ENCODE measurements at places on chromosomes 2 and 18. TPM values are rescaled to one million over a fixed set of nuclear protein-coding genes. Genes with fewer than 3 reads are reported as not detected.

GRCh38 chr18:38972571-38972970 lies 1407.0 kb upstream of the CELF4 start:
- no peak for DNase-seq

LRRTM4 gene
- 0.97 TPM for total RNA-seq

GRCh38 chr18:12057419-12058039 lies 36.1 kb upstream of the ANKRD62 start:
- DNase-seq = no peak

GRCh38 chr2:12704378-12704777 lies 12.4 kb upstream of the TRIB2 start:
- DNase-seq = no peak

- no peak for DNase-seq
These were observed 89.2 kb downstream of the LIPG start for GRCh38 chr18:49651033-49651432.

DNA sequence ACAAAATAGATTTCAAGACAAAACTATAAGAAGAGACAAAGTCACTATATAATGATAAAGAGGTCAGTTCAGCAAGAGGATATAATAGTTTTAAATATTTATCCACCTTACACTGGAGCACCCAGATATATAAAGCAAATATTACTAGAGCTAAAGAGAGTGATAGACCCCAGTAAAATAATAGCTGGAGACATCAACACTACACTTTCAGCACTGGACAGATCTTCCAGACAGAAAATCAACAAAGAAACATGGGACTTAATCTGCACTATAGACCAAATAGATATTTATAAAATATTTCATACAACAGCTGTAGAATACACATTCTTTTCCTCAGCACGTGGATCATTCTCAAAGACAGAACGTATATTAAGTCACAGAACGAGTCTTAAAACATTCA lies 86.6 kb downstream of the ATP8B1 start:
- no peak for DNase-seq

GRCh38 chr2:8870441-8870840 lies 33.0 kb upstream of the KIDINS220 start:
- no peak for DNase-seq

CXCR1 gene
- not detected for total RNA-seq

GRCh38 chr18:58638441-58638840 lies 9.6 kb upstream of the ALPK2 start:
- no peak for DNase-seq

DNA sequence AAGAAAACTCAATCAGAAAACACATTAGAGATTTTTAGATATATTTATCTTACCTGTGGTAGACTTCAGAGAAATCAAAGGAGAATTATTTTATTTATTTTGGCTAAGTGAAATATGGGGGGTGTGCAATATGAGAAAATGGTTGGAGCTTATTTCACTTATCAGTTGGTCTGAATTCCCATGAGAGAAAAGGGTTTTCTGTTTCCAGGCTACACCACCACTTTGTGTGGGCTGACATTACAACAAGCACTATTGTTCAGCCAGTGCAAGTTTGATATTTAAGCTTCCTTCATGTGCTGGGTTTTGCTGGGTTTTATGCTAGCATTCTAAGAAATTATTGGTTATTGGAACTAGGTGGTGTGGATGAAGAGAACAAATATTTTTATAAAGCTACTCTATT lies 33.5 kb downstream of the RMND5A start:
- DNase-seq = no peak

MCM6 gene
- total RNA-seq = 10.1 TPM

DNA sequence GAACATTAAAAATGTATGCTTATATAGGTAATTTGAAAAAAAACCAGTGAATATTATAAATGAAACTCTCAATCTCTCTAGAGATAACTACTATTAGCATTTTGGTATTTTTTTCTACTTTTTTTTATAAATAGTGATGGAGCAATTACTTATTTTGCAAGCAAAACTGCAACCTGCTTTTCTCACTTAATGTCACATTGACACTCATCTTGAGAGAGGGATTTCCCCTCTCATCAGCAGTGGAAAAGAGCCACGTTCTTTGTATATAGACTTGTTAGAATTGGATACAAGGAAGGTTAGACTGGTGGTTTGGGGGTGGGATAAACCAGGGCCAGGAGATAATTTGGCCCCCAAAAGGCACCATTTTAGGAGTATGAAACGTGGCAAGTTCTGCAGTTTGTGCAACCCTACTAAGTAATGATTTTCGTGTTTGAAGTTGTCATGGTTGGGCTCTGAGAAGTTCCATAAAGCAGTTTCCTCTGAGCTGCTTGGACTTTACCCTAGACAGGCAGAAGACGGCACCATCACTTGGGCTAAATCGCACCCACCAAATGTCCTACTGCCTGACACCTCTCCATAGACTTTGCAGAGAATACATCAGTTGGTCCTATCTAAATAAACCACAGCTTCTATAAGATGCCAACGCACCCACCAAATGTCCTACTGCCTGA lies 194.0 kb downstream of the ACTR3 start:
- DNase-seq = no peak

DNA sequence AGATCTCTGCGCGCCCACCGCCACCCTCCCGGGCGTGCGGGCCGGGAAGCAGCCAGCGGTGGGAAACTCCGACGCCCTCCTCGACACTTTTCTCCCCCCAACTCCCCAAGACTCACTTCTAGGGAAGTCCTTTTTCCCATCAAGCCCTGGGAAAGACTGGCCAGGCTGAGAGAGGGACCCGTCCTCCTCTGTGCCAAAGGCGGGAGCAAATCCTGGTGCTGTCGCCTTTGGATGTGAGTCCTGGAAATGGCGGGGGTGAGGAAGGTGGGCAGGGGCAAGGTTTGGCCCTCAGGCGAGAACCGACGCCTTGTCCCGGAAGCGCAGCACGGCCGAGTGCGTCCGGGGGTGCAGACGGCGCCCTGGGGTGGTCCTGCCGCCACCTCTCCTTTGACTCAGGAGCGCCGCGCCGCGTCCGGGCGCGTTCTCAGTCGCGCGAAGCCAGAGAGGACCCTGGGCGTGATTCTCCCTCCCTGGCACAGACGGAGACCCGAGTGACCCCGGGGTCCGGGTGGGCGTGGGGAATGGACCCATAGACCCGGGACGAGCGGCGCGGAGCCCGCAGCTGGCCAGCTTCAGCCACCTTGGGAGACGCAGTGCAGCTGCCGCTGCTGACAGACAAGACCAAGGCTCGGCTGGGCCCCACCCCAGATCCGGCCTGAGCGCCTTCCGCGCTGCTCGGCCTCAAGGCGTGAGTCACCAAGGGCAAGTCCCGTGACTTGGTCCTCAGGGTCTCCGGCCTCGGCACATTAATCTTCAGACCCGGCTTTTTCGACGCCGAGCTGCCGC lies 3.5 kb upstream of the LBX2 start:
- DNase-seq = peak; percentile 96

GRCh38 chr18:62833494-62833893 lies 118.2 kb downstream of the PHLPP1 start:
- no peak for DNase-seq

SPP2 gene
- total RNA-seq = not detected

DNA sequence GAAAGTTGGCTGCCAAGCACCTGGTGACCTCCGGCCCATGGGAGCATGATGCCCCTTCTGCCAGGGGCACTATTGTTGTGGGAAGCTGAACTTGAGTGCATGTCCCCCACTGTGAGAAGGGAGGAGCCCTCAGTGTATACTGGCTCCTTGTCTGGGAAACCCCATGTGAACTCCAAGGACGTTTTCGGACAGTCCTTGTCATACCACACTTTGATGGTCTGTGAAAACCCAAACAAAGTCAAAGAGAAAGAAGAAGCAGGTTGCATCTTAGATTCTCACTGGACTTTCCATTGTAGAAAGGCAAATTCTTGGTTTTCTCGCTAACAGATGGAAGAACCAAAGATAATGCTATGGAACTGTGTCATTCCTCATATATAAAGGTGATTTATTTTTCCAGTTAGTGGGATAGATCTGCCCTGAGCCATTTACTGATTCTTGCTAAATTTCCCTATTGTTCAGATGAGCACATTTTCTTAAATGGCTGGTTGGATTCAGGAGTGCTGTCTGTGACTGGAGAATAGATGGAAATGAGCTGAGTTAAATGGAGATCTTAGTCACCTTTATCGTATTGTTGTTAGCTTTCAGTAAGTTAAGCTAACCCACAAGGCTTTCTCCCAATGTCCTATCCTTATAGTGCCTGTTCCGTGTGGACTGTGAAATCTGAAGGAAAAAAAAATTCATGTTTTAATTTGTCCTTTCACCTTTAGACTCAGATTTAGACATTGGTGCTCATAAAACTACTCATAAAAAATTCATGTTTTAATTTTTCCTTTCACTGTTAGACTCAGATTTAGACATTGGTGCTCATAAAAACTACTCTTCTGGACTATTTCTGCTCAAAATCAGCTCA lies 166.6 kb downstream of the ACTR3 start:
- DNase-seq = peak; percentile 53

CNOT9 gene
- 33.8 TPM for total RNA-seq

ALPP gene
- not detected for total RNA-seq

- DNase-seq = no peak
These were observed 34.4 kb downstream of the MAIP1 start for GRCh38 chr2:199989822-199990221.

- no peak for DNase-seq
These were observed 66.3 kb upstream of the PSMD14 start for GRCh38 chr2:161241894-161242293.

DES gene
- 23,770 TPM for total RNA-seq

EVX2 gene
- total RNA-seq = not detected

DNA sequence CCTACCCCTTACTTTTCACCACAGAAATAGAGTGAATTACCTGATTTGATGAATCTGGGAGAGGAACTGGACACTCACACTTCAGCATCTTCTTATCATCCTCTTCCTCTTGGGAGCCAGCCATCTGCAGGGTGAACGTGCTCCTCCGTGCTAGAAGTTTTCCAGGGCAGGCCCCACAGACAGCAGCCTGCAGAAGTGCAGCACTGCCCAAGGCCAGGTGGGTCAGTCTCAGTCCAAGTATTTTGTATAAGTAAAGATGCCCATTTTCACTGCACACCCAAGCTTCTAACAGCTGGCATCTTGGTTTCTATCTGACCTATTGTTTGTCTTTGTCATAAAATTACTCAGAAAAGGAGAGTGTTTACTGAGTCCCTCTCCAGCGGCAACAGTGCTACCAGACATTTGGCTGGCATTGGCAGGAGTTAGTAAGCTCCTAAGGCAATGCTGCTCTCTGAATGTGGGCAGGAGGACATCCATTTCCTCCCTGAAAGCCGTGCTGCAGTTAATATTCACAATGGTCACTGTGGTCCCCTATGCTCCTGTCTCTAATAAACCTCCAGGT lies 222.6 kb upstream of the CTAGE1 start:
- DNase-seq = no peak

DNA sequence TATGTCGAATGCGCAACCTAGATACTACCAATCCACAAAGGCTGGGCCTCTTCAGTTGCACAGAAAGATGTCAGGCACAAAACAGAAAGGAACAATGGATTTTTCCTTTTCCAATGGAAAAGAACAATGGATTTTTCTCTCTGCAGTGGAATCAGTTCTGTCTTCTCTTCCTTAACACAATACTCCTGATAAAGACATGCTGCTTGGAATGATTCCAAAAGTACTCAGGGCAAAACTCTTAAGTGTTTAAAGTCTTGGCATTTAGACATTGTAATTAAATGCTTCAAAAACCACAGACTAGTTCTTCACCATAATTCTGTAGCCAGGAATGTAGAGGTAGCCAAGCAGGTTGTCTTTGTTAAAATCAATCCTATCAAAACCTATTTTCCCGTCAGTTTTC lies 46.7 kb upstream of the FLACC1 start:
- DNase-seq = no peak

DNA sequence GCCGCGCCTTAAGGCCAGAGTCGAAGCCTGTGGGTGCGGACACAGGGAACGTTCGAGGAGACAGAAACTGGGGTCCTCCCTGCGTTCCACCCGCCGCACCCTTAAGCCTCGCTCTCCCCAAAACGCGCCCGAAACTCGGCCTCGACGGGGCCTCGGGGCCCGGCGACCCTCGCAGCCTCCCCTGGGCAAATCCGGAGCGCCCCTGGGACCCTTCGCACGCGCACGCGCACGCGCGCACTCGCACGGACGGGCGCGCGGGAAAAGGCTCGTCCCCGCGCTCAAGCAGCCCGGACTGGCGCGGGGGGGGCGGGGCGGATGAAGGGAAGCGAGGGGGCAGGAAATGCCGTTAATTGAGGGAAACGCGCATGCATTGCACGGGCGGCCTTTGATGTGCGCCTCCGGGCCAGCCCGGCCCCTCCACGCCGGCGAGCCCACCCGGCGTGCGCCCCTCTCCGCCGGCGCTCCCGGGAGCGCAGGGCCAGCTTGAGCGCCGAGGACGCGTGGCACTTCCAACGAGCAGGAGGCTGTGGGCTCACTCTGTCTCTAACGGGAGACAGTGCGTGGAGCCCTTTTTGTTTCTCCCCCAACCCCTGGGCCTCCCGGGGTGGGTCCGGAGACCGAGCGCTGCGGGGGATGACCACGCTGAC lies 5.4 kb upstream of the SALL3 start:
- no peak for DNase-seq

GRCh38 chr2:219510512-219511135 lies 3.7 kb upstream of the ASIC4 start:
- no peak for DNase-seq

MC4R gene
- 0.45 TPM for total RNA-seq

NEU2 gene
- not detected for total RNA-seq

- DNase-seq = no peak
These were observed 74.6 kb downstream of the RPRM start for GRCh38 chr2:153403940-153404339.

- DNase-seq = no peak
These were observed 25.6 kb downstream of the DNAJC10 start for GRCh38 chr2:182741620-182742019.

DNA sequence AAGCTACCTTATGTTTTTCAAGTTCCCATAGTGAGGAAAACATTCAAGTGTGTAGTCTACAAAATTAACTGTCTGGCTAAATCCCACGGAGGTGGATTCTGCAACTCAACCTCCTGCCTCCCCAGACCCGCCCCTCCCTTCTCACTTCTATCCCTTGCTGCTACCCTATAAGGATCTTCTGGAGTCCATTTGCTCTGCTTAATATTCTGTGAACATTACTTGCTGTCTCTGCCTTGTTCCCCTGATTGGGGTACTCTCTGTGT lies 163.2 kb downstream of the KCNE4 start:
- no peak for DNase-seq

GRCh38 chr2:174631009-174631981 lies 33.7 kb upstream of the WIPF1 start:
- DNase-seq = no peak

DNA sequence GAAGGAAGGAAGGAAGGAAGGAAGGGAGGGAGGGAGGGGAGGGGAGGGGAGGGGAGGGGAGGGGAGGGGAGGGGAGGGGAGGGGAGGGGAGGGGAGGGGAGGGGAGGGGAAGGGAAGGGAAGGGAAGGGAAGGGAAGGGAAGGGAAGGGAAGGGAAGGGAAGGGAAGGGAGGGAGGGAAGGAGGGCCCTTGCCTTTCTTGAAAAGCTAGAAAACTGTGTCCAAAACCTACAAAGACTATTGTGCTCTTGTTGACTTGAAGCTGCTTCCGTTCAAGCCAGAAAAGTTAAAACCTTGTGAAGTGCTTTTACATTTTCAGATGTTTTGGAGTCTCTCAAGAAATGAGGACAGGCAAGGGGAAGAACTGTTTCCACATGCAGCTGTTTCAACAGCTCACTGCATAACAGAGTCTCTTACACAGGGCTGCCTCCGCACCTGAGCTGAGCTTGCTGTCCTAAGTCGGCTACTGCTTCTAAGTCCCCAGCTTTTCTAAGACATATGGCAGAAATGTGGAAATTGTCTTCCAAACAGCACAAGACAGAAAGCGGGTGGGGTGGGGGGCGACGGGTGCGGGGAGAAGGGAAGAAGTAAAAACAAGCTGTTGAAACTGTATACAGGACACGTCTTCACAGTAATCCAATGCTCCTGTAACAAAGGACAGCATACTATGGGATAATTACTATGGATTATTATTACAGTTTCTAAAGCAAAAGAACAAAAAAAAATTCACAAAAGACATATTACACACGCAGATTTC lies 46.1 kb downstream of the BCL11A start:
- no peak for DNase-seq
